ENCODE measurements at places on chromosomes 16 and 17.

- no peak for DNase-seq
Observed at GRCh38 chr16:1539720-1540555, 6.5 kb downstream of the TMEM204 start.

- no peak for DNase-seq
Observed at GRCh38 chr16:77637940-77638339, 84.4 kb upstream of the NUDT7 start.

DNA sequence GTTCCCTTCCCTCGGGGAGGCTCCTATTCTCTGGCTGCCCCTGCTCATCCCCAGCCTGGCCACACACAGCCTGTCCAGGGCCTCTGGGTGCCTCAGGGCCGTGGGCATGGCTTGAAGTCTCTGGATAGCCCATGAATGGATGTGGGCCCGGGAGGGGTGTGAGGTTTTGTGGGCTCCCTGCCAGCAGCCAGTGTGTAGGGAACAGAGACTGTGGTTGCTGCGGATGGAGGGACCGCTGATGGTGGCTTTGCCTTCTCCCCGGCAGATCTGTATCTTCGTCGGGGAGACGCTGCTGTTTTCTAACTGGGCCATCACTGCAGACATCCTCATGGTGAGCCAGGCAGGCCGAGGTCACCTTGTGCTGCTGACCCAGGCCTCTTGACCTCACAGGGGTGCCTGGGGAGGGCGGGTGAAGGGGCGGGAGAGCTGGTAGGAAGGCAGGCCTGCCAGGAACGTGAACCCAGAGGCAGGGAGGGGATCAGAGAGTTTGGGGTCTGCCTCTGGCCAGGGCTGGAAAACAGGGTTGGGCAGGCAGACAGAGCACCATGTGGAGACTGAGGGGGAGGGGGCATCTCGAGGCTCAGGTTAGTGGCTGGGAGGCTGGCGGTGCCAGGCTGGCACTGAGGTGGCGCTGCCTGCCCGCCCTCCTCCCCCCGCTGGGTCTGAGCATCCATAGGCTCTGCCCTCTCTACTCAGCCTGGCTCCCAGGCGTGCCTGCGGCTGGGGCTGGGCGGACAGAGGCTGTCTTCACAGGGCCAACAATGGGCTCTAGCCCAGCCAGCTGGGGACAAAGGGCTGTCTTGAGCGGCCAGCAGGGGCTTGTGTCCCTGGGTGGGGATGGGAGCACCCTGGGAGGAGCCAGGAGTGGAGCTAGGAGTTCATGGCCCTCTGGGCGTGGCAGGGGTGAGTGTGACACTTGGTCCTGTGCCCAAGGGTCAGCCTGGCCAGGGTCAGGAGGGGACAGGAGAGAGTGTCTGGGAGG, 21.4 kb downstream of the MYBBP1A start:
- no peak for DNase-seq

DNA sequence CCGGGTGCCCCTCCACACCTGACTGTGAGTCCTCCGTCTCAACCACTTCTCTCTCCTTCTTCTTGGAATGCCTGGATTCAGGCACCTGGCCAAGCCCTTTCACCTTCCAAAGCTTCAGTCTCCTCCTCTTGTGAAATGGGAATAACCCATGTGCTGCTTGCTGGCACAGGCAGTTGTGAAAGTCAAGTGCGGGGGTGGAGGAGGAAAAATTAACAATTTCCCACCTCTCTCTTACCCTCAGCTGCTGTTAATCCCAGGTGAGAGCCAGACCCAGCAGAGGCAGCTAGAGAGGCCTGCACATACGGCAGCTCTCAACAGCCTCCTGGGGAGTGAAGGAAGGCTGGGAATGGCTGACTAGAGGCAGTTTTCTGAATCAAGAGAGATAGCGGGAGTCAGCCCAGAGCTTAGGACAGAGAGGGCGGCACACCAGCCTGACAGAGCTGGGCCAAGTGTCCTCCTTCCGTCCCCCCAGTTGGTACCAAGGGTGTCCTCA, 77.9 kb upstream of the LGALS9 start:
- DNase-seq: no peak

- DNase-seq: no peak
Observed at GRCh38 chr17:47774331-47774730, 41.3 kb downstream of the TBX21 start.

- no peak for DNase-seq
Observed at GRCh38 chr16:30459456-30459855, 13.1 kb upstream of the ITGAL start.

GRCh38 chr17:59830007-59830630, 62.6 kb downstream of the TUBD1 start:
- DNase-seq: peak; percentile 50

GRCh38 chr16:21263640-21264570, 14.2 kb downstream of the CRYM start:
- DNase-seq: no peak

DNA sequence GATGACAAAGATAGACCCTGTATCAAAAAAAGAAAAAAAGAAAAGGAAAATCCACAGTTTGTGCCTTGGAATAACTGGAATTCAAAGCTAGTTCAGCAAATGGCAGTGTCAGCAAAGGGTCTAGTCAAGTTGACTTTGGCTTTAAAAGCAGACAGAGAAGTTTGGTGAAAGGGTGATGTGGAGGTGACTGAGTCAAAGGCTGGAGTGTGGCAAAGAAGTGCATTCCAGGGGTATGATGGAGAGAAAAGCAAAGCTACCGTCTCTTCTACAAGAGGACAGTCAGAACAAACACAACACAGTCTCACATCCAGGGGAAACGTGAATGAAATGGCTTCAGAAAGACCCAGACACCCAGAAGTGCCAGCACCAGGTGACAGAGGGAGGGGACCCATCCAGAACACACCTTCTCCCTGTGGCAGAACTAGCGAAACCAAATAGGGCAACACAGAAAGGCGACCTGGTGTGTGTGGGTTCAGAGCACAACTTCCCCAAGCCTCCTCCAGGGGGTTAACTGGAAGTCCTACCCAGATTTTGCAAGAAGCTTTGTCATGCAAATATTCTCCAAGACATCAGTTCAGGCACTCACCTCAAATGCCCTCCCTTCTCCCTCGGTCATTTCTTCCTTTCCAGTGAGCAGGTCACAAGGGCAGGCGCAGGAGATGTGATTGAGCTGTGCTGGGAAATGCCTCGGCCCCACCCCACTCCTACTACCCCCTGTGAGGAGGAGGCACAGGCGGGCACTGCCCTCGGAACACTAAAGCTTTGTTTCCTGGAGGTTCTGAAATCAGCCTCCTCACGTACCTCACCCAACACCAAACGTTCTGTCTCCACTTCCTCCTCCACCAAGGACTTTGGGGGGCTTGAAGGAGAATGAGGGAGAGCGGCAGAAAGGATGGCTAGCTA, 481.9 kb downstream of the SOX9 start:
- DNase-seq: no peak

DNA sequence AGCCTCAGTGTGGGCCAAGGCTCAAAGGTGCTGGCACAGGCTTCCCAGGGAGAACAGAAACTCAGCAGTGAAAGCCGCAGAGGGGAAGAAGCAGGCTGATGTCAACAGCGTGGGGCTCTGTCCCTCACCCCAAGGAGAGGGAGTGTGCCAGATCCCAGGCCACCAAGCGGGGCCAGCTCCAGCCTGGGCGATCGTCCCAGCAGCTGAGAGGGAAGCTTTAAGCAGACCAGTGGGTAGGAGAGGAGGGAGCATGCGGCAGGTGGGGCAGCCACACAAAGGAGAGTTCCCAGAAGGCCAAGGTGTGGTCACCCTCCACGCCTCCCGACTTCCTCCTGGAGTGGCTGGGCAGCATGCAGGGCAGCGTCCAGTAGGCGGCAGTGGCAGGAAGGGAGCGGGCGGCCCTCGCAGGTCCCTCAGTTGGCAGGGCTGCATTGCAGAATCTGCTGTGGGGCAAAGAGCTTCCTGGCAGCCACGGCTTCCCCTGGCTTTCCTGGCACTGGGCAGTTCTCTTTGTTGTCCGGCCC, 6.0 kb downstream of the SYNGR2 start:
- no peak for DNase-seq

- no peak for DNase-seq
Observed at GRCh38 chr16:9002042-9002441, 38.3 kb upstream of the USP7 start.

DNA sequence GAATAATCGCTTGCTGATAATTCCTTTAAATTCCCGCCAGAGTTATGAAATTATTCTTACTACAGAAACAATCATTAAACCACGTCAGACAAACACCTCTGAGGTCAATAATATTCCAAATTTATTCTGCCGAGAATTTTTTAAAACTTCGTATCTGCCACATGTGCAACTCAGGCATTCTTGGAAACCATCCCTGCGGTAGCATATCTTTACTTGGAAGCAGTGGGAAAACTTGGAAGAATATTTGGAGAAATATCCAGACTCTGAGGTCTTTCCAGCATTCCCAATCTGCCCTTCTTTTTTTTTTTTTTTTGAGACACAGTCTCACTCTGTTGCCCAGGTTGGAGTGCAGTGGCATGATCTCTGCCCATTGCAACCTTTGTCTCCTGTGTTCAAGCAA, 2.0 kb upstream of the CCL11 start:
- DNase-seq: no peak

GRCh38 chr17:58728798-58729197, 26.9 kb upstream of the PPM1E start:
- DNase-seq: no peak

- no peak for DNase-seq
Observed at GRCh38 chr16:87674419-87674818, 72.1 kb downstream of the JPH3 start.

DNA sequence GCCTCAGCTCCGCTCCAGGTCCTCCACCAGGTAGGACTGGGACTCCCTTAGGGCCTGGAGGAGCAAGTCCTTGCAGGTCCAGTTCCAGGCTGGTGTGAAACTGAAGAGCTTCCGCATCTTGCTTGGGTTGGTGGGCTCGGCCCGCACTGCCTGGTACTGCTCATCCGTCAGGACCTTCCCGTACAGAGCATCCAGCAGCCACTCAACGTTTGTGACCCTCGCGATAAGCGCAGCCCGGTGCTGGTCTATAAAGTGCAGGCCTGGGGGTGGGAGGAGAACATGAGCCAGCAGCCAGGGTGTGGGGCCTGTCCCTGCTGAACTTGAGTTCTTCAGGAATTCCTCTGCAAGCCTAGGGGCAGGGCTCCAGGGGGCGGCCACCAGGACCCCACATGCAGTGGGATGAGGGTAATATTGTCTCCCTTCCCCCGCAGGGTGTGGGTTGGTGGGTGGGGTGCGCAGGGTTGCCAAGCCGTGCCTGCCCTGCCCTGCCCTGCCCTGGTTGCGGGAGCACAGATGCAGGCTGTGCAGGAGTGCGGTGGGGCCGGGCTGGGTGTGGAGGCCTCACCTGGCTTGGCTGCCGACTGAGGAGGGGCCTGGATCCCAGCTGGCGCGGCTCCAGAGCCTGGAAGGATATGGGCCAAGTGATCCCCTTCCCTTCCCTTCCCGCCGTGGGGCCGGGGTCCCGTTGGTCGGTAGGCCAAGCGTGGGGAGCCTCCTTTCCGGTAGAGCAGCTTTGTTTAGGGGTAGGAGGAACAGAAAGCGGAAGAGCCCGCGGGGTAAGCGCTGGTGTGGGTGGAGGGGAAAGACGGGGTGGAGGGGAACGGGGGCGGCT, 762 bp downstream of the PYCARD start:
- peak; percentile 42 for DNase-seq

- no peak for DNase-seq
Observed at GRCh38 chr16:74468807-74469525, 47.7 kb upstream of the CLEC18B start.

DNA sequence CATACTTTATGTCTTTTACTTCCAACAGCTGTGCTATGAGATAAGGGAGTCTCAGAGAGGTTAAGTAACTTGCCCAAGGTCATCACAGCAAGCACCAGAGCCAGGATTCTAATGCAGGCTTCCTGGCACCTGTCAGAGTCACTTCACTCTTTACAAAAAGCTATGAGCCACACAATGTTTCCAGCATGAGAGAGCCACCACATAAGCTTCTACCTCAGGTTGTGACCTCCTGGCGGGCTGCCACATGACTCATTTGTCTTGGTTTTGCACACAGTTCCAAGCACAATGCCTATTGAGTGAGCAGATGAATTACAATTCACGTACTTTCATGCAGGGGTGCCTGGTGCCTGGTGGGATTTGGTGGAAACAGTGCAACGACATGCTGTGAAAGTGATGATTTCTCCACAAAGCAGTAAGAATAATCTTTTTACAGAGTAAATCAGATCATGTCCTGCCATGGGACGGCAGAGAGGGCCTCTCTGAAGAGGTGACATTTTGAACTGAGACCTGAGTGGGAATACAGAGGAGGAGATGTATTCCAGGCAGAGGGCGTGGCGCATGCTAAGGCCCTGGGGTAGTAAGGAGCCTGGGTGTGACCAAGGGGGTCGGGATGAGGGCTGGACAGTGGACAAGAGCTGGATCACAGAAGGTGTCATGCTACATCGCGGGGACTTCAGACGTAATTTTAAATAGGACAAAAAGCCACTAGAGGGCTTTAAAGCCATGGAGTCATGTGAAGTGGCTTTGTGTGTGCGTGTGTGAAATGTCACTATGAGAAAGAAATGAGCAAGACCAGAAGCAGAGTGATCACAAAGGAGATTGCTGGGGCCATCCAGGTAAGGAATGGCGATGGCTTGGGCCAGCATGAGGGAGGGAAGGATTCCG, 53.4 kb downstream of the CACNG3 start:
- no peak for DNase-seq

DNA sequence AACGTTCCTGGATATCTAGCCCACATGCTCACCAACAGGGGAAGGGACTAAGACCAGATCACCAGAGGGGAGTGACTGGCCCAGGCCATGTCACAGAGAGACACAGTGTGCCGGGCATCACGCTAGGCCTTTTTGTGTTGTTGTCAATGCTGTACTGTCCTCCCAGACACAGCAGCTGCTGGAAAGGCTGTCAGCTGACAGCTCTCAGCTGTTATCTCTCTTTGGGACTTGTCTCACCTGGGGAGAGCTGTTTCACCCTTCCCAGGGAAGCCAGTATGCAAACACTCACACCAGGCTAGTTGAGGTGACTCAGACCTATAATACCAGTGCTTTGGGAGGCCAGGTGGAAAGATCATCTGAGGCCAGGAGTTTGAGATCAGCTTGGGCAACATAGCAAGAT, 19.4 kb downstream of the UNC45B start:
- no peak for DNase-seq

- no peak for DNase-seq
Observed at GRCh38 chr16:4617880-4618279, 3.2 kb upstream of the UBALD1 start.

- no peak for DNase-seq
Observed at GRCh38 chr17:30579610-30580315, 102.6 kb downstream of the GOSR1 start.

DNA sequence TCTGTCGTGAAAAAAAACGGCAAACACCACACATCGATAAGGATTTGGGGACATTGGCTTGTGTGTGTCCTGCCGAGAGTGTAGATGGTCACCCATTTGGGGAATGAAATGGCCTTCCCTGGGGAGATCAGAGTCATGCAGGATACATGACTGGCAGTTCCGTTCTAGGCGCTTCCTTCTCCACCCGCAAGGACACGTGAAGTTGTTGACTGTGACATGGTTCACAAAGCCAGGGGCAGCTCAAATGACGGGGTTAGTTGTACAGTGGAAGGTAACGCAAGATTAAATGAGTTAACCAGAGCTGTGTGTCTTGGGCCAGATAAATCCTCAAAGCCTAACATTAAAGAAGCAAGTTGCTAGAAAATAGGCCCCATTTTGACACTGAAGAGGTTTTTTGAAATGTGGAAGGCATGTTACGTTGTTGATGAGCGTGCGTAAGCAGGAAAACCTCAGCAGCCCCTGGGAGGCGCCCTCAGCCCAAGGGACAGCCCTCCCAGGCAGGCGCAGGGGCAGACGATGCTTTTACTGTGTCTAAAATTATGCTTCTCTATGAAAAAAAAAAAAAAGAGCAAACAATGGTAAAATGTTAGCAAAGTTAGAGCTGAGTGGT, 35.9 kb upstream of the CHMP6 start:
- DNase-seq: no peak
